ENCODE measurements at places on chromosomes 6 and 20.

- DNase-seq, result no peak
Observed at GRCh38 chr6:43216200-43216599, 13.1 kb downstream of the DNPH1 start.

GRCh38 chr20:63752411-63753101, 13.0 kb downstream of the SLC2A4RG start:
- DNase-seq, result no peak

- DNase-seq, result no peak
Observed at GRCh38 chr6:35573495-35574110, 60.9 kb upstream of the TULP1 start.

DNA sequence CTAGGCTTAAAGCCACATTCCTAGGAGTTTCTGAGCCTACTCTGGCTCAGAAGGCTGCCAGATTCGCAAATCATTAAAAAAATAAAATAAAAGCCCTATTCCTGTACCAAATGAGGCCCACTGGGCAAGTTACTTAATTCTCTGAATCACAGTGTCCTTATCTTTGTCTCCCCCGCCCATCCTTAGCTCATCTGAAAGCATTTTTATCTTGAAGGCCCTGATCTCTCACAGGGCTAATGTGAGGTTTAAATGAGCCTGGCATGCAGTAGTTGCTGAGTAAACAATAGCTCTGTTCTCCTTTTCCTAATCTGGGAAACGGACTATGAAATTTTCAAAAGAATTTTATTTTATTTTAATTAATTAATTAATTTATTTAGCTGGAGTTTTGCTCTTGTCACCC, 2.1 kb upstream of the ZBTB12 start:
- DNase-seq, result no peak

DNA sequence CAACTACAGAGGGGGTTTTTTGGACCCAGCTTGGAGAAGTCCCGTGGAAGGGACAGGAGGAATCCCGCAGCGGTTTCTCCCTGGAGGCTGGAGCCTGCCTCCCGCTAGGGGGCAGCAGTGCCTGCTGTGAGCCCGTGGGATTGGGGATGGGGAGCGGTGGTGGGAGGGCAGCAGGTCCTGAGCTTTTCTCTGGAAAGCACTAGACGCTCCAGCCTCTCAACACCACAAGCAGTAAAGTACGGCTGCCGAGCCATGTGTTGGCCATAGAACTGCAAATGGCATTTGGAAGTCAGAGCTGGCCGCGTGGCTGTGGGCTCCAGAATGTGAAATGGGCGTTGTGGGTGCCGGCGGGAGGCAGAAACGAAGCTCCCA, 47.8 kb downstream of the GMPR start:
- peak; percentile 55 for DNase-seq

DNA sequence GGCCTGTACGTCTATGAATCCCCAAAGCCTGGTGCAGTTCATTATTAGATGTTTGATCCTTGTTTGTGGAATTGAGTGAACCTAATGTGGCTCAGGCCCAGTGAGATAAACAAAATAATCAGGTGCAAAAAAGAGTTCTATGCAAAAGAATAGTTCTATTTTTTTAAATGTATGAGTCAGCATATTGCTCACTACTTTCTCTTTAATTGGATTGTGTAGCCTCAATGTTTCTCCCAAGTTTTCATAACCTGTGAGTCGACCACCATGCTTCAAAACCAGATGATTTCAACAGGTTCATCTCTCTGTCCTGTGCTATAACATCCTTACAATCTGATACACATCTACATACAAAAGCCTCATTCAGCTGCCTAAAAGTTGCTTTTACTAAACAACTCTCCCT, 116.5 kb upstream of the HDAC2 start:
- DNase-seq, result no peak

- no peak for DNase-seq
Observed at GRCh38 chr6:39693206-39693605, 32.0 kb downstream of the KIF6 start.

DNA sequence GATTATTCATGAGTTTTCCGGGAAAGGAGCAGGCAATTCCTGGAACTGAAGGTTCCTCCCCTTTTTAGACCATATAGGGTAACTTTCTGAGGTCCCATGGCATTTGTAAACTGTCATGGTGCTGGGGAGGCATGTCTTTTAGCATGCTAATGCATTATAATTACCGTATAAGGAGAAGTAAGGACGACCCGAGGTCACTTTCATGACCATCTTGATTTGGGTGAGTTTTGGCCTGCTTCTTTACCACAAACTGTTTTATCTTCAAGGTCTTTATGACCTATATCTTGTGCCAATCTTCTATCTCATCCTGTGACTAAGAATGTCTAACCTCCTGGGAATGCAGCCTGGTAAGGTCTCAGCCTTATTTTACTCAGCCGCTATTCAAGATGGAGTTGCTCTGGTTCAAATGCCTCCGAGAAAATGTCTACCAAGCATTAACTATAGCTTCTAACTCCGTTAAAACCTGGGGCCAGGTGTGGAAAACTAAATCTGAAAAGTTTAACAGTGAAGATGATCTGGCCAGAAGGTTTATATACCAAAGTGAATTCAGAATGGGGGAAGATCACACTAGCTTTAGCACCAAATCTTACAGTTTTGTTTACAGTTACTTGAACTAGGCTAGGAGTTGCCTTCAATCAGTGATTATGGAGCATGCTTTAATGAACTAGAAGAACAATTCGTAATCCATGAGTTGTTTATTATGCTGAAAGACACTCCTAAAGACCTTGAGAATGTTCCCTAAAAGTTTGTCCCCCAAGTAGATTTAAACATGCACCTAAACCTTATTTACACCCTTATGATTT, 80.0 kb upstream of the TOP1 start:
- no peak for DNase-seq

DNA sequence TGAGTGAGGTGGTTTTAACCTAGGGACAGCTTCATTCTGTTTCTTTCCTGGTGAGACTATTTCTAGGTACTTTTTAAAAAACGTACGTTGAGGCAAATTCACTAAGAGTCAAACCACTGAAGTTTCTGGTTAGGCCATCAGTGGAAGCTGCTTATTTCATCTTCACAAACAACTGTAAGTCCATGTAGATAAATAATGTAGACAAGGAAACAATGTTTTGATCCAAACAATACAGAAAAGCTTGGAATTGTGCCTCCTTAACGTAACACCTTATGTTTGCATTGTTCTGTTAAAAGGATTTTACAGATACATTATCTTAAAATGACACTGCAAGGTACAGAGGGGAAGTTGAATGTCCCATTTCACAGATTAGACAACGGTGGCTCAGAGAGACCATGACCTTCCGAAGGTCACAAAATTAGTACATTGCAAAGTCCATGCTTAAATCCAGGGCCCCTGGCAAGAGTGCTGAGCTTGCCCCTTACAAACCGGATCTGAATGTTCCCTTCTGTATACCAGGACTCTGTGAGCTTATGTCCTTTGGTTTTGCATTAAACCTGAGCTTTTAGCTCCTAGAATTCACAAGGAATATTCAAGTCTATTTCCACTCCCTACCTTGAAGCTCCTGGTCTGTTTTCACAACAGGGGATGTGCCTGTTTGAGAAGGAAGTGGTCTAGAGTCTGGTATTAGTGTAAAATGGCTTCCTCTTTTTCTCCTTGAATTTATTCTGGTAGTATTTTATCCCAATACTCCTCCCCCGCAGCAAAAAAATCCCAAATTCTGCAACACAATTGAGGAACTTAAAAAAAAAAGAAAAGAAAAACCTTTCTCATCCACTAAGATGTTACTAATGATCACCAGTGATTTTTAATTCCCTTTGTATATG, 28.9 kb upstream of the ZNF217 start:
- DNase-seq, result no peak

GRCh38 chr6:15350386-15351083, 104.7 kb downstream of the JARID2 start:
- DNase-seq, result no peak

DNA sequence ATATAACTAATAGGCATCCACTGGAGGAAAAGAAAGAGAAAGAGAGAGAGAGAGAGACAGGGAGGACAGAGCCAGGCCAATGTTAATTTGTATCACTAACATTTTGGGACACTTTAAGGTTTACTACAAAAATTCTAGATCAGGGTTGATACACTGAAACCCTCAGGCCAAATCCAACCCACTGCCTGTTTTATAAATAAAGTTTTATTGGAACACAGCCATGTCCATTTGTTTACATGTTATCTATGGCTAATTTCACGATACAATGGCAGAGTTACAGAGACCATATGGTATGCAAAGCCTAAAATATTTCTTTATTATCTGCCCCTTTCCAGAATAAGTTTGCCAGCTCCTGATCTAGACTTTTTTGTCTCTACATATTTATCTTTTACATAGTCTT, 263.9 kb downstream of the ZNF217 start:
- DNase-seq, result no peak

- DNase-seq, result no peak
Observed at GRCh38 chr20:24782801-24783630, 166.1 kb upstream of the CST7 start.

DNA sequence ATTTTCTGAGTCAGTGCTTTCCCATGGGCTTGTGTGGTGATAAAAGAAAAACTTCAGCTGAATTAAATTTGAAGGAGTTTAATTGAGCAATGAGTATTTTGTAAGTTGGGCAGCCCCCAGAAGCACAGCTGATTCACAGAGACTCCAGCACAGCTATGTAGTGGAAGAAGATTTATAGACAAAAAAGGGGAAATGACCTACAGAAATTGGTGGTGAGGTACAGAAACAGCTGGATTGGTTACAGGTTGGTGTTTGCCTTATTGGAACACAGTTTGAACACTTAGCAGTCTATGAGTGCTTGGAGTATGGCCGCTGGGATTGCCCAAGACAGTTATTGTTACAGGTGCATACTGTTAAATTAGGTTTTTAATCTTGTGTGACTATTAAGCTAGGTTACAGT, 96.9 kb upstream of the PTPRK start:
- DNase-seq, result no peak

DNA sequence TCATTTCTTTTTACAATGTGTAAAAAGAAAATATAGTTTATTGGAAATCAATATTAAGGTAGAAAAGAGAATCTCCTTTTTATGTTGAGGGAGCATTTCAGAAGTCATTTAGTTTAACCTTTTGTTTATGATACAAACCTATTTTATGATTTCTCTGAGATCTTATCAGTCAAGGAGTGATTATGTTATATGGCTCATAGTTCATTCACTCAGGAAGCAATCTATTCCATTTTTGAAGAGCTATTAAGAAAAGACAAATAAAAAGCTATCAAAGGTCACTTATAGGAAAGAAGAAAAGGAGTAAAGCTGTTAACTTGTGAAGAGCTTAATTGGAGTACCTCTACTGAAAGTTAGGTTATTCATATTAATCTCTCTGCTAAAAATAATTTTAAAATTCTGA, 526.6 kb upstream of the JAG1 start:
- DNase-seq, result no peak

DNA sequence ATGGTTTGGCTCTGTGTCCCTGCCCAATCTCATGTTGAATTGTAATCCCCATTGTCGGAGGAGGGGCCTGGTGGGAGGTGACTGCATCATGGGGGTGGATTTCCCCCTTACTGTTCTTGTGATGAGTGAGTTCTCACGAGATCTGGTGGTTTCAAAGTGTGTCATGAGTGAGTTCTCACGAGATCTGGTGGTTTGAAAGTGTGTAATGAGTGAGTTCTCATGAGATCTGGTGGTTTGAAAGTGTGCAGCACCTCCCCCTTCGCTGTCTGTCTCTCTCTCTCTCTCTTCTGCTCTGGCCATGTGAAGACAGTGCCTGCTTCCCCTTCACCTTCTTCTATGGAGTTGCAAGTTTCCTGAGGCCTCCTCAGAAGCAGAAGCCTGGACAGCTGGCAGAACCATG, 87.6 kb downstream of the MYLK4 start:
- no peak for DNase-seq

DNA sequence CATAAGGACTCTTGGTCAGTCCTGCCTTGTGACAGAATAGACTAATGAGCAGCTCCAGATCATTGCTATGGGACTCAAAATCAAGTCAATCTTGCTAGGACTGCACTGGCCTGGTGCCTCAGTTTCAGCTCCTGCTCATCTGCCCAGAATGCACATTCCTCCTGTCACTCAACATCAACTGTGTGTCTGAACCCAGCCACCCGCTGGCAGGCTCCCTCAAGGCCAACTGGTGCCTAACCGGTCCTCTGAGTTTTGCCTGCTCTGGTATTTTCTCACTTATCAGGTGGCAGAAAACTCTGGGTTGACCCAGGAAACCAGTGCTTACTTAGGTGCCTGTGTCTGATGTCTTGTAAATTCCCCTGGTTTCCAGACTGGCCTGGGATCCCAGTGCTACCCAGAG, 297.7 kb downstream of the DHX35 start:
- DNase-seq, result no peak

DNA sequence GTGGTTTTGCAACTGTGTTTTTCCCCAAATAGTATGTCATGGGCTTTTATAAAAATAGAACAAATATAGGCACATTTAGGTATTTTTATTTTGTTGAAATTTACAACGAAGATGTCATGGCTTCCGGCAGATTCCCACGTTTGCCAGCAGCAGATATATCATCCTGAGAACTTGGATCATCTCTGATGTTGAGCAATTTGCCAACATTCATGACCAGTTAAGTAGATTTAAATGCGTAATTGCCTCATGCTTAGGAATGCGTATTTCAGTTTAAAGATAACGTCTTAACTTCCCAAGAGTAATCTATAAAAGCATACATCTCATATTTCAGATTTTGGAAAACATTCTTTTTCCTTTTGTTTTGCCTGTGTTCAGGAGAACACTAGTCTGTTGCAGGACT, 457.8 kb downstream of the QKI start:
- DNase-seq, result no peak

DNA sequence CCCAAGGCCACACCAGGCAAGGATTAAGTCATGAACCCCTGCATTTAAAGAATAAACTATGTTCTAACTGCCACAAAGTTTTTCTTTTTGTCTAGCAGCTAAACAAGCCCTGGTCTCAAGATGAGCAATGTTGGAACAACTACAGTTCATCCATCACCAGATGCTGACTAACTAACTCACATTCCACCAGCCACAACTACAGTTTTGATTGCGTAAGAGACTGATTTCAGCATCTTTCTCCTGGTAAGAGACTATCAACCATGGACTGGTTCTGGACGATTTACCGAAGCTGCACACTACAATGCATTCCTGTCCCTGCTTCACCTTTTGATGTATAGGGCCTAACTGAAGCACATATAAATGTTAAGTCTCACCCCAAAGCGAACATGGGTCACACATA, 43.0 kb downstream of the F13A1 start:
- DNase-seq, result no peak

Measured in activated CD4-positive, alpha-beta T cell treated with anti-CD3 and anti-CD28 coated beads, Interleukin-2, amount 50 U/mL, for 48 hours (primary cell).